ENCODE measurements at places on chromosomes 5 and 9. TPM values are rescaled to one million over a fixed set of nuclear protein-coding genes. Genes with fewer than 3 reads are reported as not detected.

The PCDHA5 gene
- total RNA-seq: 1.3 TPM

The LCN9 gene
- total RNA-seq: 0.30 TPM

The SPINK5 gene
- 10.6 TPM for total RNA-seq

DNA sequence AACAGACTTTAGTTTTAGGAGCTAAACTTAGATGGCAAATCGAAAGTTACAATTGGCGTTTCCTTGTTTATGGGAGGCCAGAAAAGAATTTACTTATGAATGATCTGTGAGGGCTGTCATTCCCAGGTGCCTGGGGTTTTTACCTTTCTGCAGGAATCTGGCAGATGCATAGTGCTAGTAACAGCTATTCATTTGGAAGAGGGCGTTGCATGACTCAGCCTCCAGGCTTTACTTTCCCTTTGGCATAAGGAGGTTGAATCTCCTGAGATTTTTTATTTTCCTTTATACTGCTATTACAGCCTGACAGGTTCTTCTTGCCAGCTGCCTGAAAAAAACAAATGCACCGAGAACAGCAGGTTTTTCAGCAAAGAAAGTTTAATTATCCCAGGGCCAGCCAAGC is 30.0 kb downstream of the CARD6 start:
- H3K36me3 ChIP-seq: no peaks in the 10 kb centered on the region
- peaks cover 2% of the 10 kb centered on the region for H3K27me3 ChIP-seq
- no peak for DNase-seq

- no peak for DNase-seq
- no peaks in the 10 kb centered on the region for H3K4me1 ChIP-seq
- no peak overlapping the region for H3K27ac ChIP-seq
- no peaks in the 10 kb centered on the region for H3K27me3 ChIP-seq
- no peaks in the 10 kb centered on the region for H3K36me3 ChIP-seq
Measured at GRCh38 chr9:114434878-114435311, 47.1 kb upstream of the AKNA start.

- H3K36me3 ChIP-seq: no peaks in the 10 kb centered on the region
- no peak for DNase-seq
- no peak overlapping the region for H3K27ac ChIP-seq
- H3K4me1 ChIP-seq: no peaks in the 10 kb centered on the region
- peaks cover 72% of the 10 kb centered on the region for H3K27me3 ChIP-seq
Measured at GRCh38 chr9:136191099-136191959, 13.6 kb downstream of the LHX3 start.

DNA sequence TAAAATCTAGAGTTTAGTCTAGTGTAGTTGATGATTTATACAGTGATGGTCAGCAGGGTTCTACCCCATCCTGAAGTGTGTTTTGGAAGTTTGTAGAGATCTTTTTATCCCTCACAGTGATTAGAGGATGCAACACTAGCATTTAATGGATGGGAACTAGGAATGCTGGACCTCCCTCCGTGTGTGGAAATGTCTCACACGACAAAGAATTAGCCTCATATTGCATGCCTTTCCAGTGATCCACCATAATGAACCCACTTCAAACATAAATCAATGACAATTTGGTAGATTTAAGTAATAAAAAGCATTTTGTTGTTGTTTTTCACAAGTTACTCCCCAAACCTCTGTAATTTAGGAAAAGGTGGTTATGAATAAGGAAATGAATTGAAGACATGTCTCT is 82.5 kb upstream of the LMNB1 start:
- H3K4me3 ChIP-seq: no peak overlapping the region
- DNase-seq: no peak
- H3K4me1 ChIP-seq: no peaks in the 10 kb centered on the region
- no peaks in the 10 kb centered on the region for H3K36me3 ChIP-seq
- no peaks in the 10 kb centered on the region for H3K27me3 ChIP-seq

- DNase-seq: no peak
- H3K36me3 ChIP-seq: no peaks in the 10 kb centered on the region
- H3K4me1 ChIP-seq: no peaks in the 10 kb centered on the region
- no peak overlapping the region for H3K27ac ChIP-seq
- no peak overlapping the region for H3K4me3 ChIP-seq
Measured at GRCh38 chr5:37823433-37824152, 16.2 kb downstream of the GDNF start.

- H3K36me3 ChIP-seq: peaks cover 3% of the 10 kb centered on the region
- peak overlapping the region; percentile 96 for H3K27ac ChIP-seq
- H3K4me1 ChIP-seq: peaks cover 22% of the 10 kb centered on the region
- H3K27me3 ChIP-seq: no peaks in the 10 kb centered on the region
Measured at GRCh38 chr5:87411973-87412629, 629 bp downstream of the CCNH start.

DNA sequence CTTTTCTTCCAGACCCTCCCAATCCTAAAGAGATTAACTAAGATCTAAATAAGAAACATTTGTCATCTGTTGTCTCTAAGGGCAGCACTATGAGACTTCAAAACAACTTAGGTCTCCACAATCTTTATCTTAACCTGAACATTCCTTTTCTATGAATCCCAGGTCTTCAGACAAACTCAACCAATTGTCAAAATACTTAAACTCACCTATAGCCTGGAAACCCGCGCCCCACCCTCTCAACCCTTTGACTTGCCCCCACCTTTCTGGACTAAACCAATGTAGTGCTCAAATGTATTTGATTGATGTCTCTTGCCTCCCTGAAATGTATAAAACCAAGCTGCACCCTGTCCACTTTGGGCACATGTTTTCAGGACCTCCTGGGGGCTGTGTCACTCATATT is 76.5 kb upstream of the DMRT1 start:
- no peak for DNase-seq
- no peak overlapping the region for H3K27ac ChIP-seq
- H3K36me3 ChIP-seq: no peaks in the 10 kb centered on the region
- no peak overlapping the region for H3K4me3 ChIP-seq
- peaks cover 6% of the 10 kb centered on the region for H3K4me1 ChIP-seq

- H3K4me1 ChIP-seq: no peaks in the 10 kb centered on the region
- no peak for DNase-seq
- H3K27me3 ChIP-seq: peaks cover 24% of the 10 kb centered on the region
Measured at GRCh38 chr9:104025104-104025503, 69.0 kb upstream of the SMC2 start.
